ENCODE measurements at places on chromosomes 12 and 14.

- DNase-seq, result no peak
Observed at GRCh38 chr14:61395115-61395725, 73.8 kb downstream of the PRKCH start.

GRCh38 chr14:36504771-36505175, 15.3 kb downstream of the NKX2-1 start:
- no peak for DNase-seq

DNA sequence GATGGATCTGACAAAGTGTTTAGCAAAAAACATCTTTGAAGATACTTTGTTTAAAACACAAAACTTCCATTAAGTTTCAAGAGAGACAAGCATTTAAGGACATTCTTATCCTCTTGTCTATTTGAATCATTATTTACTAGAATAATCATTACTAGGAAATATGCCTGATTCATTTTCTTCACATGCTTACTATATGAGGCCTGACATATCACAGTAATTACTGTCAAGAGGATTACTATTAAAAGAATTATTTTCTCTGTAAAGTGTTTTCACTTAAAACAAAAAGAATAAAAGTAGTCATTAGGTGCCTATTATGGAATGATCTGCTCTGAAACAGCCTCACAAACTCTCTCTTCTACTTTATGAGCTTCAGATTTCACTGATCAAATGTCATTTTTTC, 402.1 kb upstream of the MGAT4C start:
- no peak for DNase-seq

- no peak for DNase-seq
Observed at GRCh38 chr14:44777584-44777983, 184.2 kb downstream of the KLHL28 start.

DNA sequence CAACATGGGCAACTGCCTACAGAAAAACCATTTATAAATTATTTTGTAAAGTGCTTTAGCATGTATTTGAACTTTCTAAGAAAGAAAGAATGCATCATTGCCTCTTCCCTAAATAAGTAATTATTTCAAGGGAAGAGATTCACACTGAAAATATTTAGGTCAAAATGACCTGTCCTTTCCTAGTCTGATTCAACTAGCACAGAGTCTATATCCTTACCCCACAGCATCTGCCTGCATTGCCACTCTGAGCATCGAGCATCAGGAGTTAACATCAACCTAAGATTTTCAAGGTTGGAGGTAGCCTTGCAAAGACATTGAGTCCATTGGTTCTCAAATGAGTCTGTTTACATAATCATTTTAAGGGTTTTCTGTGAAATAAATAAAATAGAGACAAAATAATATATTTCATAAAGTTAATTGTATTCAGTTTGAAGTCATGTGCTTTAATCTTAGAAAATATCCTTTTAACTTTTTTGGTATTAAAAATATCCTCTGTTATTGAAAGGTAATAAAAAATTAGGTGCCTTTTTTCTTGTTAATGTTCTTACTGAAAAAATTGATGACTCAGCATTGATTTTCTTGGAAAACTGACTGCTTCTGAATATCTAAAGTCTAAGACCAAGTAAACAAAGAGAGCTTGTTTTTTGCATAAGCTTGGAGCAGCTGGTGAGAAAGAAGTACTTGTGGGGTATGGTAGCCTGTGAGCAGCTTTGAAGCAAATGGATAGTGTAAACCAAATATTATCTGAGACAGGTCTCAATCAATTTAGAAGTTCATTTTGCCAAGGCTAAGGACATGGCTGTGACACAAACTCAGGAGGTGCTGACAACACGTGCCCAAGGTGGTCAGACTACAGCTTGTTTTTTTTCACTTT, 269.0 kb upstream of the CLEC14A start:
- DNase-seq, result no peak

DNA sequence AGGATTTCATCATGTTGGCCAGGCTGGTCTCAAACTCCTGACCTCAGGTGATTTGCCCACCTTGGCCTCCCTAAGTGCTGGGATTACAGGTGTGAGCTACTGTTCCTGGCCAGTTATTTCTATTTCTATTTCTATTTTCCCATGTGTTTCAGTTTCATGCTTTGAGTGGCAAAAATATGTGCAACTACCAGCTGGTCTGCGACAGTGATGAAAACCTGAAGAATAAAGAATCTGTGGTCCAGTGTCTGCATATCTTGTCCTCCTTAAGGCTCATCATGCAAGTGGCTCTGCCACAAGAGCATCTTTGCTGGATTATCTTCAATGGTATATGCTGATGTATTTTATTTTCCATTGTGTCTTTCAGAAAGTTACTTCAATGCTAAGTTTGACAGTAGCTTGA, 17.4 kb downstream of the CFAP54 start:
- no peak for DNase-seq

GRCh38 chr14:68921666-68922065, 57.4 kb downstream of the ACTN1 start:
- no peak for DNase-seq

DNA sequence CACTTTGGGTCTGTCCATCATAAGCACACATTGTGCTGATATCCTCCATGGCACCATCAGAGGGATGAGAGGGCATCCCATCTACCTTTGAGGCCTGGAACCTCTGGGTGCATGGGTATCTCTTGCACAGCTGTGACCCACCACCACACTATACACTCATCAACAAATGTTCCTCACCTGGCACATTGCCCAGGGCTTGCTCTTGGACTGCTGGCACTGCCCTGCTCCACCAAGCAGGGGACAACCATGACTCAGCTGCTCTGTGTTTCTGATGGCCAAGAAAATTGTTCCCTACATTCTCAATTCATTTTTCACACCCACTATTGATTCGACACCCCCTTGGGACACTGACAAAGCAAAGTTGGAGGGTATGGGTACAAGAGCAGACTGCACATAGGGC, 155.5 kb downstream of the PTPRO start:
- DNase-seq, result no peak

DNA sequence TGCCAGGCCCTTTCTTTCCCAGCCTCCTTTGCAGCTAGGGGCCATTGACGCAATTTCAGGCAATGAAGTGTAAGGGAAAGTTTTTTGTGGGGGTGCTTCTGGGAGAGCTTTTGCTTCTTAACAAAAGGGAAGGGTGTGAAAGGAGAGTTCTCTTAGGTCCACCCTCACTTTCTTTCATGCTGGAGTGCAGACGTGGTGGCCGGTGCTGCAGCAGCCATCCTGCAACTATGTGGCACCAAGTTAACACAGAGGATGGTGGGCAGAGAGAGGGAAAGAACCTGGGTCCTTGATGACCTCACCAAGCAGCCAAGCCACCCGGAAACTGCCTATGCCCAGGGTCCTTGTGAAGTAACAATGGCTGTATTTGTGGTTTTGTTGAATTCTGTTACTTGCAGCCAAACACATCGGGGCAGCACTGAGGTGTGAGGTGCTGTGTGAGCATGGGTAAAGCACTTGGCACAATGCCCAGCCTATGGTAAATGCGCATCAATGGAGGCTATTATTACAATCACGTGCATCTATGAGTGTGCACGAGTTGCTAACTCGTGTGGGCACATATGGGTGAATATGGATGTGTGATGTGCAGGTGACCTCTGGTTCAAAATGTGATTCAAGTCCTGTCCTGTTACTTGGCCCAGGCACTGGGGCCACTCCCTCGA, 122.6 kb downstream of the CALM1 start:
- DNase-seq, result no peak

- no peak for DNase-seq
Observed at GRCh38 chr12:9756706-9757105, 4.0 kb downstream of the CD69 start.

DNA sequence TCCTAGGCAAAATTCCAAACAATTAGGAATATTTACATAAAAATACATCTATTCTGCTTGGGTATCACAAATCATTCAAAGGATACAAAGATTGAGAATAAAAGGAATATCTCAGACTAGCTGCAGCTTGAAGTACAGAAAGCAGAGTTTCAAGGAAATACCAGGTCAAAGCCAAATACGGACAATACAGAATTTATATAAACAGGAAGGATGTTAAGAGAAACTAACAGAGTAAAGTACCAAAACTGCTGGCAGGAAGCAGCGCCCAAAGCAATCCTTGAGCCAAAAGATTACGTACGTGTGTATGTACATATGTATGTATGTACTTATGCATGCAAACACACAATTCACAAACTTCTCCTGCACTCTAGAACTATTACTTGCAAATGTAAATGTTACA, 86.6 kb downstream of the PPP1R12A start:
- DNase-seq, result no peak

DNA sequence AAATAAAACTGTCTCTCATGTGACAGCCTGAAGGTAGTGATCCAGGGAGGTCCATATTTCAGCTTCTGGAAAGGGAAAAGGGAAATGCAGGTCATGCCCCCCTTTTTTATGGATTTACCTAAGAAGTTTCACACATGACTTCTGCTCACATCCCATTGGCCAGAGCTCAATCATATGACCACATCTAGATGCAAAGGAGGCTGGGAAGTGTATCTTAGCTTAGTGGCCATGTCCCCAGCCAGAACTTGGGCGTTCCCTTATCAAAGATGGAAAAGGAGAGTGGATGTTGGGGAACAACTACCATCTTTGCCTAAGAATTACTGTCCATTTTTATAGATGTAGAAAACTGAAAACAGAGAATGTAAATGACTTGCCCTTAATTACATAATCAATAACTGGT, 26.5 kb upstream of the CRADD start:
- DNase-seq, result no peak

GRCh38 chr12:60072911-60073310, 477.1 kb downstream of the SLC16A7 start:
- DNase-seq, result no peak

GRCh38 chr12:10178821-10179220, at the start of gene TMEM52B:
Gene TMEM52B, plus strand, starts transcription at chr12:10179032. Its CDS starts 543 bp downstream, at chr12:10179575.
- no peak for DNase-seq

GRCh38 chr12:25976289-25976688, 17.8 kb downstream of the RASSF8 start:
- no peak for DNase-seq

- DNase-seq, result no peak
Observed at GRCh38 chr14:65016471-65016870, 29.8 kb downstream of the FNTB start.

- no peak for DNase-seq
Observed at GRCh38 chr12:56599797-56600196, 30.3 kb downstream of the BAZ2A start.

DNA sequence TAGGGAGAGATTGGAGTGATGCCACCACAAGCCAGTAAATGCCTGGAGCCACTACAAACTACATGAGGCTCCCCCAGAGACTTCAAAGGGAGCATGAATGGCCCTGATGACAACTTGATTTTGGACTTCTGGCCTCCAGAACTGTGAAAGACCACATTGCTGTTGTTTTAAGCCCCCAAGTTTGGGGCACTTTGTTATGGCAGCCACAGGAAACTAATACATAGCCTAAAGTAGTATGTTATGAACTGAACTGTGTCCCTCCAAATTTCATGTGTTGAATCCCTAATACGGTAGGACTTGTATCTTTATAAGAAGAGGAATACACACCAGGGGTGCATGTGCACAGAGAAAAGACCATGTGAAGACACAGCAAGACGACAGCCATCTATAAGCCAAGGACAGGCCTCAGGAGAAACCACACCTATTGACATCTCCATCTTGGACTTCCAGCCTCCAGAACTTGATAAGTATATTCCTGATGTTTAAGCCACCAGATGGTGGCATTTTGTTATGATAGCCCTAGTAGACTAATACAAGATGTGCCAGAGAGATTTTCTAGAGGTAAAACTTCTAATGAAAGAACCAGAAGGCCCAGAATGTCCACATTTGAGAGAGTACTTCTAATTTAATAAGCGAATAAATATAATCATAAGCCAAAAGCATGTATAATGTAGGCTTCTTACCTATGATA, 127.1 kb upstream of the BMP4 start:
- no peak for DNase-seq

- DNase-seq, result no peak
Observed at GRCh38 chr14:26415618-26416123, 182.2 kb downstream of the NOVA1 start.

DNA sequence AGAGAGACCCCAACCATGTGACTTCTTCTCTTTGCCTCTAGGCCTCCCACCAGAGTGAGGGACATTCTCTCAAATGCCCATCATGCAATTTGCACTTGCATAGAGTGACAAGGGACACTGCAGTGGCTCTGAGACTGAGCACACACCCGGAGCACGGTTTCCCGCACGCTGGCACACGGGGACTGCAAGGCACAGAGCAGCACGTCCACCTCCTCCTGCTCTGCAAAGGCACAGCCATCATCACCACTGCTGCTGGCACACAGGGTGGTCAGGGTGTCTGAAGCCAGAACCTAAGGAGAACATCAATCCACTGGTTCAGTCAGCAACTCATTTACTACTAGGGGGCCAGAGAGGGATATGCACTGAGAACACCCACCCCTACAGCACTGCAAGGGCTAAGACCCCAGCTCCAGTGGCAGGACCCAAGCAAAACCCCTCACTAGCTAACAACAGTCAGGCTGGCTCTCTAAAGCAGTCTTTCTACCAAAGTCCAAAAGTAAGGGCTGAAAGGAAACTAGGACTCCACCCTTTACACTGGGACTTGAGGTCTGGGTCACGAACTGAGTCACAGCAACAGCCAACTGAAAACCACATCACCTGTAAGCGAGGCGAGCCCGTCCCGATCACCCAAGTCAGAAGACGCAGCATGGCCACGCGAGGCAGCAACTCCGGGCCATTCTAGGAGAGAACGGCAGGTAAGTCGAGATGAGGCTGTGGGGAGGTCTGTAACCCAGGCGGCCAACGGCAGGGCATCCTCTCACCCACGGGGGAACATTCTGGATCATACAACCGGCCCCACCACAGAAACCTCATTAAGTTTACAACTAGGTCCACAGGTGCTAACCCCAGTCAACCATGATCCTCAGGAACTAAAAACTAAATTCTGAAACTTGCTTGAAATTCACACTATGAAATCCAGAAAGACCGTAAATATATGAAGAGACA, 37.9 kb downstream of the GCN1 start:
- no peak for DNase-seq

GRCh38 chr12:85277900-85278597, 2.0 kb upstream of the ALX1 start:
- no peak for DNase-seq

- no peak for DNase-seq
Observed at GRCh38 chr14:32697704-32698103, 241.0 kb upstream of the NPAS3 start.

DNA sequence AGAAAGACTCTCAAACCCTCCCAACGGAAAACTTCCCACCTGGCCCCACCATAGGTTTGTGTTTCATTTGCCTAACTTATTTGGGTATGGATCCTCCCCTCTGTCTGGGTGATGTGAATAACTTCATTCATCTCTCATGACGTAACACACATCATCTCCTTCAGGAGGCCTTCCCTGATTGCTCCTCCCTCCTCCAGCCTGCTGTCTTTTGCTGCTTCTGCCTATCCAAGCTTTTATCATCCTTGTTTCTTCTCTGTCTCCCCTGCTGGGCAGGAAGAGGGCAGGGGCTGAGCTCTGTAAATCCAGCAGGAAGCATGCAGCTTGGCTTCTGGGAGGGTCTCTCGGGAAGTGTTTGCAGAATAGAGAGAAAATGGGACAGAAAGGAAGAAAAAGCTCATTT, 766.0 kb upstream of the TBX3 start:
- DNase-seq, result no peak

DNA sequence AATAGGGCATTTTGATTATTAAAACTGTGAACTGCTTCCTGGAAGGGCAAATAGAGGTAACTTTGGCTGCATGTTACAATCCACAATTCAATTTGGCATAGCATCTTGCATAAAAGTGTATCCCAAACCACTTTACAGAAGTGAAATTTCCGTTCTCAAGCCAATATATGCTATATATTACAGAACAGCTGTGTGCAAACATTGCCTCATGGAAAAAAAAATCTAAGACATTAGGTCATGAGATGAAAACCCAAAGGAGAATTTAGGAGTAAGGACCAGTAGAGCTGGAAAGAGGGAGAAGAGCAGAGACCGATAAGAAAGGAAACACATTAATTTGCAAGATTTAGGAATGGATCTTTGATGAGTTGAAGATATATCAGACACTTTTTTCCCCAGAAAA, 239.2 kb downstream of the PAX9 start:
- no peak for DNase-seq

All from germinal center (tissue), 1 donor.